ENCODE measurements at places on chromosomes 5 and 9.

- peaks cover 6% of the 10 kb centered on the region for H3K27me3 ChIP-seq
- DNase-seq = no peak
- H3K4me3 ChIP-seq = no peak overlapping the region
- no peaks in the 10 kb centered on the region for H3K4me1 ChIP-seq
These were observed 139.3 kb downstream of the SLC24A2 start for GRCh38 chr9:19649336-19650041.

DNA sequence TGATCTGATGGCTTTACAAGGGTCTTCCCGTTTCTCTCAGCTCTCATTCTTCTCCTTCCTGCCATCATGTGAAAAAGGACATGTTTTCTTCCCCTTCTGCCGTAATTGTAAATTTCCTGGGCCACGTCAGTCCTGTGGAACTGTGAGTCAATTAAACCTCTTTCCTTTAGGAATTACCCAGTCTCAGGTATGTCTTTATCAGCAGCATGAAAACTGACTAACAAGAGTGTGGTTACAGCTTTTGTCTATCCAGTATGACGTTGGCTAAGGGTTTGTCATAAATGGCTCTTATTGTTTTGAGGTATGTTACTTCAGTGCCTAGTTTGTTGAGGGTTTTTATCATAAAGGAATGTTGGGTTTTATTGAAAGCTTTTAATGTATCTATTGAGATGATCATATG lies 501.6 kb downstream of the CAAP1 start:
- no peak for DNase-seq
- H3K4me1 ChIP-seq = no peaks in the 10 kb centered on the region
- H3K36me3 ChIP-seq = no peaks in the 10 kb centered on the region
- no peak overlapping the region for H3K4me3 ChIP-seq
- no peaks in the 10 kb centered on the region for H3K27me3 ChIP-seq
- no peak overlapping the region for H3K27ac ChIP-seq

DNA sequence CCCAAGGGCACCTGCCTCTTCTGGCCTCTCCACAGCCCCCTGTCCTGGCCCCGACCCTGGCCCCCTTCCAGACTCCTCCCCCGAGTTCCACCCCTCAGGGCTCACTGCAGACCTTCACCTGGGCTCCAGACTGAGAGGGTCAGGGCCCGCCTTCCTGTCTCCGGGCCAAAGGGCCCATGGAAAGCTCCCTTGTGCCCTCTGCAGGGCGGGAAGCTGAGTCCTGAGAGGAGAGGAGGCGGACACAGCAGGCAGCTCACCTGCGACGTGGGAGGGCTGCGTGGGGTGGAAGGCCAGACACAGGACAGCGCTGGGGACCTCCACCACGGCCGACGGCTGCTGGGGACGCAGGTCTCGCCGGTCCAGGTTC lies 20.6 kb downstream of the DYNC2I2 start:
- peaks cover 37% of the 10 kb centered on the region for H3K36me3 ChIP-seq
- H3K27me3 ChIP-seq = no peaks in the 10 kb centered on the region
- no peak for DNase-seq
- H3K27ac ChIP-seq = no peak overlapping the region
- H3K4me1 ChIP-seq = peaks cover 2% of the 10 kb centered on the region

DNA sequence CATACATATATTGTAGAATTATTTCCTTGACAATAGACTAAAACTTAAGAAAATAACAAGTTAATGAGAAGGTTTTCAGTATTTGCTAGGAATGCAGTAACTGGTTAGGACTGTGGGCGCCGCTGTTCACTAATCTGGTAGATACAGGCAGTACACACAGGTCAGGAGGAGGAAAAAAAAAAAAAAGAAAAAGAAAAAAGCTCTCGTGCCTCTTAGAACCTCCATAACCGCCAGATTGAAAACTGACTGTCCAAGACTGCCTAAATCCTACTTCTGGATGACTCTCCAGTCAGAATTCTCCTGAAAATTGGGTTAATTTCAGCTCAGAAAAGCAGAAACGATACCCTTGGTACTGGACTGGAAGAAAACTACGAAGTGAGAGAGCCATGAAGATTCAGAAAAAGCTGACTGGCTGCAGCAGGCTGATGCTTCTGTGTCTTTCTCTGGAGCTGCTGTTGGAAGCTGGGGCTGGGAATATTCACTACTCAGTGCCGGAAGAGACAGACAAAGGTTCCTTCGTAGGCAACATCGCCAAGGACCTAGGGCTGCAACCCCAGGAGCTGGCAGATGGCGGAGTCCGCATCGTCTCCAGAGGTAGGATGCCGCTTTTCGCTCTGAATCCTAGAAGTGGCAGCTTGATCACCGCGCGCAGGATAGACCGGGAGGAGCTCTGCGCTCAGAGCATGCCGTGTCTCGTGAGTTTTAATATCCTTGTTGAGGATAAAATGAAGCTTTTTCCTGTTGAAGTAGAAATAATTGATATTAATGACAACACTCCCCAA lies at the start of gene PCDHGA1:
PCDHGA1 (plus strand) TSS at position 216 of the 782 bp plus-strand sequence.
- H3K36me3 ChIP-seq = peaks cover 7% of the 10 kb centered on the region
- DNase-seq = peak; percentile 43
- H3K4me3 ChIP-seq = no peak within 1 kb of the TSS
- peaks cover 31% of the 10 kb centered on the region for H3K27me3 ChIP-seq
- H3K4me1 ChIP-seq = peaks cover 5% of the 10 kb centered on the region

- no peak overlapping the region for H3K4me3 ChIP-seq
- H3K27ac ChIP-seq = no peak overlapping the region
- H3K36me3 ChIP-seq = no peaks in the 10 kb centered on the region
- no peaks in the 10 kb centered on the region for H3K4me1 ChIP-seq
- peaks cover 17% of the 10 kb centered on the region for H3K27me3 ChIP-seq
- no peak for DNase-seq
These were observed 635.8 kb downstream of the PDE4D start for GRCh38 chr5:59257488-59258400.

DNA sequence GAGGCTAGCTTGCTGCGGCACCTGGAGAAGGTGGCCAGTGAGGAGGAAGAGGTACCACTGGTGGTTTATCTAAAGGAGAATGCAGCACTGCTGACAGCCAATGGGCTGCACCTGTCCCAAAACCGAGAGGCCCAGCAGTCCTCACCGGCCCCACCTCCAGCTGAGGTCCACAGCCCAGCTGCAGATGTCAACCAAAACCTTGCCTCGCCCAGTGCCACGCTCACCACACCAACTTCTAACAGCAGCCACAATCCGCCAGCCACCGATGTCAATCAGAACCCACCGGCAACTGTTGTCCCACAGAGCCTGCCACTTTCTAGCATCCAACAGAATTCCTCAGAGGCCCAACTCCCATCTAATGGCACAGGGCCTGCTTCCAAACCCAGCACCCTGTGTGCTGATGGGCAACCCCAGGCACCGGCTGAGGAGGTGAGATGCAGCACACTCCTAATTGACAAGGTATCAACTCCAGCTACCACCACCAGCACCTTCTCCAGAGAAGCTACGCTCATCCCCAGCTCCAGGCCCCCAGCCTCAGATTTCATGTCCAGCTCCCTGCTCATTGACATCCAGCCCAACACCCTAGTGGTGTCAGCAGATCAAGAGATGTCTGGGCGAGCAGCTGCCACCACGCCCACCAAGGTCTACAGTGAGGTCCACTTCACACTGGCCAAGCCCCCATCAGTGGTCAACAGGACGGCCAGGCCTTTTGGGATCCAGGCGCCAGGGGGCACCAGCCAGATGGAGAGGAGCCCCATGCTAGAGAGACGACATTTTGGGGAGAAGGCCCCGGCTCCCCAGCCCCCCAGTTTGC lies 8.0 kb downstream of the SYNPO start:
- no peak for DNase-seq
- no peaks in the 10 kb centered on the region for H3K36me3 ChIP-seq
- H3K4me1 ChIP-seq = no peaks in the 10 kb centered on the region
- no peaks in the 10 kb centered on the region for H3K27me3 ChIP-seq
- H3K27ac ChIP-seq = no peak overlapping the region

DNA sequence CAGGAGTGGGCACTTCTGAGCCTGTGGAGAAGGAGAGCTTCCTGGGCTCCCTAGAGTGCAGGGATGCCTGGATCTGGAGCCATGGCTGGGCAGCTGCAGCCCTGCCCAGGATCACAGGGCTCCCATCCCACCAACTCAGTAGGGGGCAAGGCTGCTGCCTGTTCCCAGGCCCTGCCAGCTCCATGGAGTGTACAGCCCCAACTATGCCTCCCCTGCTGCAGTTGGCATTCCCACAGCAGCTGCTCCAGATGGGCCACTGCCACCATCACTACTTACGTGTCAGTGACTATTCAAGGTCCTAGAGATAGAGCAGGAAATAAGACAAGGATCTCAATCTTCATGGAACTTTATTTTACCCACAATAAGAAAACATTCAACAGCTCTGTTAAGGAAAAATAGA lies 107.1 kb upstream of the TNPO1 start:
- H3K4me1 ChIP-seq = no peaks in the 10 kb centered on the region
- H3K4me3 ChIP-seq = no peak overlapping the region
- no peaks in the 10 kb centered on the region for H3K36me3 ChIP-seq
- no peak overlapping the region for H3K27ac ChIP-seq

- H3K4me1 ChIP-seq = peaks cover 4% of the 10 kb centered on the region
- no peak for DNase-seq
- H3K27ac ChIP-seq = no peak overlapping the region
- H3K36me3 ChIP-seq = no peaks in the 10 kb centered on the region
- peaks cover 33% of the 10 kb centered on the region for H3K27me3 ChIP-seq
These were observed 69.5 kb downstream of the SFXN1 start for GRCh38 chr5:175547842-175548241.

DNA sequence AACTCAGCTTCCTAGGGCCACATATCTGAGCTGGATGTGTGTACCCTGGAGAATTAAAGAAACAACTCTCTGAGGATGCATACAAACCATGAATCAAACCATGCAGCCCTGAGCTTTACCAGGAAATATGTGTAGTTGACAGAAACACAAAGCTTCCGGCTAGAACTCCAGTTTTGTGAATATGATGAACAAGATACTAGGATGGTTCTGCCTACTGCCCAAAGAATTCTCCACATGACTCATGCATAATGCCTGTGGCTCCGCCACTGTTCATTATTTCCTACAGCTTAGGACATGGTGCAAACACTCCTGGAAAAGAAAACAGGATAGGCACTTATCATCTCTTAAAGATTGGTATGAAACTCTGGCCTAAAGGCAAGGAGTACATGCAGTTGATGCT lies 343.4 kb downstream of the DNAH5 start:
- no peak for DNase-seq
- H3K4me1 ChIP-seq = no peaks in the 10 kb centered on the region
- no peaks in the 10 kb centered on the region for H3K36me3 ChIP-seq
- H3K4me3 ChIP-seq = no peak overlapping the region
- no peak overlapping the region for H3K27ac ChIP-seq
- no peaks in the 10 kb centered on the region for H3K27me3 ChIP-seq

GRCh38 chr9:68769852-68770251 lies 64.8 kb downstream of the PIP5K1B start:
- no peak overlapping the region for H3K27ac ChIP-seq
- peaks cover 25% of the 10 kb centered on the region for H3K27me3 ChIP-seq
- no peak for DNase-seq
- H3K4me3 ChIP-seq = no peak overlapping the region
- no peaks in the 10 kb centered on the region for H3K36me3 ChIP-seq
- H3K4me1 ChIP-seq = no peaks in the 10 kb centered on the region

DNA sequence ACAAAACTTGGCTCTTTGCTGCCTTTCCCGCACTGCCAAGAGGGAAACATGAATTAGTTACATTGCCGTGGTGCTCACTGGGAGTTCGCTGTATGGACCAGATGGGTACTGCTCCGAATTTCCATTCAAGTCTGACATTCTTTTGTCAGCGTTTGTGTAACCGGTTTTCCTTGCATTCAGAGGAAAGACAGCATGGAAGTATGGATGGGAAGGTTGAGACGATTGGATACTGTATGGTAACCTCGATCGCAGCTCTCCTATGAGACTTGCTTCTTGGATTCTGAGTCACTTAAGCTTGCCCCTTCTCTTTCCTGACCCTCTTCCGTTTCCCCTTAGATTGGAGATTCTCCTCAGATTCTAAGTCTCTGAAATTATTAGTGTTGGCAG lies 625 bp upstream of the UBLCP1 start:
- no peak for DNase-seq
- H3K27ac ChIP-seq = peak overlapping the region; percentile 98
- H3K4me1 ChIP-seq = peaks cover 29% of the 10 kb centered on the region
- H3K27me3 ChIP-seq = no peaks in the 10 kb centered on the region
- peak overlapping the region; percentile 97 for H3K4me3 ChIP-seq

DNA sequence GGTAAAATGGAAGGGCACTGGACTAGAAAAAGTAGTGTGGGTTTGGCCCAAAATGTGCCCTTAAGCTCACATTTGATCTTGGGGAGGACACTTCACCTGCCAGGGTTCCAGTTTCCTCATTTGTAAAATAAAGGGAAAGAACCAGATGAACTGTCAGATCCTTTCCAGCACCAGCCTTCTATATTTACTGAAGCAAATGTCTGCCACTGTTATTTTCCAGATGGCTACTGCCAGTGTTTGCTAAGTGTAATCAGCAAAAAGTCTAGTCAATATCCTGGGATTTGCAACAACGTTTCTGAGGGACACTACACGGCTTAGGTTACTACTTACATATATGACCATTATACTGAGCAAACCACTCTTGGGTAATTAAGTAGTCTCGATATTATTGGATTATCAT lies 340.3 kb downstream of the KCNN2 start:
- no peaks in the 10 kb centered on the region for H3K36me3 ChIP-seq
- H3K4me3 ChIP-seq = no peak overlapping the region
- no peaks in the 10 kb centered on the region for H3K4me1 ChIP-seq

Measured in activated CD8-positive, alpha-beta T cell treated with anti-CD3 and anti-CD28 coated beads, Interleukin-2, amount 10 ng/mL, durations not matched to agents 7 days and 5 days (primary cell).